Heart right ventricle (tissue), 16 donors: ENCODE measurements at places on chromosomes 2 and 18. TPM values are rescaled to one million over a fixed set of nuclear protein-coding genes. Genes with fewer than 3 reads are reported as not detected.

- DNase-seq = no peak
These were observed 6.1 kb upstream of the SOX11 start for GRCh38 chr2:5686068-5686467.

- DNase-seq = no peak
These were observed 811.1 kb upstream of the LRATD1 start for GRCh38 chr2:13821255-13821880.

Gene PARD3B
- 6.8 TPM for total RNA-seq

DNA sequence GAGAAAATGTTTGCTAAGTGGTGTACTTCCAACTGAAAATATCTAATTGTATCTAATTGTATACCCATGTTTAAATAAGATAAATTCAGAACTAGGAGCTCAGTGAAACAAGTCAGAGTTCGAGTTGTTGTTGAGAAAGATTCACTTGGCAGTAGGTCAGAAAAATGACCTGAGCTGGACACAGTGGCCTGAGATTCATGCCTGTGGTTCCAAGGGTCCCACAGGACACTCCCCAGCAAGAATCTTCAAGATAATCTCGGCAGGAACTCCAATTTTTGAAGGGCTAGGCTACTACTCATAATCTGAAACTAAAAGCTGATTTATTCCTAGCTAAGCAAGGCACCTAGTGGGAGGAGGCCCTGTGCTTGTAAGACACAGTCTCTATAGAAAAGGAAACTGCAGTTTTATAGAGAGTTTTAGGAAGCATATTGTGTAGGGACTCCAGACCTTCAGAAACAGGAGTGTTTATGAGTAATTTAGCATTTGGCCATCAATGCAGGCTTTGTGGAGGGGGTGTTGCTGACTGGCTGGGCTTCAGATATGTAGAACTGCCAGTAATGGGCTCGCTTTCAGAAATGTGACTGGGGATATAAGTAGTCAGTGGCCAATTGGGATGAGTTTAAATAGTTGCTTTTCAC, 43.2 kb downstream of the SP140 start:
- DNase-seq = no peak

Gene GALNT3
- total RNA-seq = 0.32 TPM

Gene GALNT13
- not detected for total RNA-seq
